ENCODE measurements at places on chromosomes 7 and 10.

DNA sequence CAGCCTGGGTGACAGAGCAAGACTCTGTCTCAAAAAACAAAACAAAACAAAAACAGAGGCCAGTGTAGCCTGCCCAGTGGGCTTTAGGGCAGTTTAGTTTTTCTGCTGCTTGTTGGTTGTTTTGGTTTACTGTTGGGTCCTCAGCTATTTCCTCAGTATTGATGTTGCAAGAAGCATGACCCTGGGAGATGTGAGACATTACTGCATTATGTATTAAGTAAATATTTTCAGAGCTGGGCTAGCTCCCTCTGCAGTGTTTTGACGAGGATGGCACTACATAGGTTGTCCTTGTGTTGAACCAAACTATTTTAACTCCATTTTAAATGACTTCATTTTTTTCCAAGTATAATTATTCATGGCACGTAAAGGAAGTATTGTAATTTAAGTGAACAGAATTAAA is 4.8 kb downstream of the AKAP9 start:
- no peak for DNase-seq

DNA sequence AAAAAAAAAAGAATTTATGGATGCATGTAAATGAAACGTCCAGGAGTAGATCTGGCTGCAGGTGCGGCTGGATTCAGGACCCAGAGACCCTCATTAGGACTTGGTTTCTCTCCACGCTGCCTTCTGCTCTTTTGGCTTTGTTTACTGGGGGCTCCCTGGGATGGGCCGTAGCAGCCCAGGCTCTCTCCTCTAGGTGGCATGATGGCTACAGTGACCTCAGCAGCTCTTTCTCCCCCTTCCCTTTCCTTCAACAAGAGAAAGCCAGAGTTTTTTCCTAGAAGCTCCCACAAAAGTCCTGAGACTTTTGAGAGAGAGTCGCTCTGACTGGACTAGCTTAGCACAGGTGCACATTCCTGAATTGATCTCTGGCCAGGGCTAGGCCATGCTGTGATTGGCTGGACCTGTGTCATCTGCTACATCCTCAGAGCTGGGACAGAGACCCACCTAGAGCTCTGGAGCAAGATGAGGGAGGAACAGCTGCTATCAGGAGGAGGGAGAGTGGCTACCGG is 67.8 kb upstream of the PDCD4 start:
- DNase-seq, result peak; percentile 36

GRCh38 chr10:89374713-89375141 is 3.1 kb upstream of the IFIT1B start:
- peak; percentile 56 for DNase-seq

DNA sequence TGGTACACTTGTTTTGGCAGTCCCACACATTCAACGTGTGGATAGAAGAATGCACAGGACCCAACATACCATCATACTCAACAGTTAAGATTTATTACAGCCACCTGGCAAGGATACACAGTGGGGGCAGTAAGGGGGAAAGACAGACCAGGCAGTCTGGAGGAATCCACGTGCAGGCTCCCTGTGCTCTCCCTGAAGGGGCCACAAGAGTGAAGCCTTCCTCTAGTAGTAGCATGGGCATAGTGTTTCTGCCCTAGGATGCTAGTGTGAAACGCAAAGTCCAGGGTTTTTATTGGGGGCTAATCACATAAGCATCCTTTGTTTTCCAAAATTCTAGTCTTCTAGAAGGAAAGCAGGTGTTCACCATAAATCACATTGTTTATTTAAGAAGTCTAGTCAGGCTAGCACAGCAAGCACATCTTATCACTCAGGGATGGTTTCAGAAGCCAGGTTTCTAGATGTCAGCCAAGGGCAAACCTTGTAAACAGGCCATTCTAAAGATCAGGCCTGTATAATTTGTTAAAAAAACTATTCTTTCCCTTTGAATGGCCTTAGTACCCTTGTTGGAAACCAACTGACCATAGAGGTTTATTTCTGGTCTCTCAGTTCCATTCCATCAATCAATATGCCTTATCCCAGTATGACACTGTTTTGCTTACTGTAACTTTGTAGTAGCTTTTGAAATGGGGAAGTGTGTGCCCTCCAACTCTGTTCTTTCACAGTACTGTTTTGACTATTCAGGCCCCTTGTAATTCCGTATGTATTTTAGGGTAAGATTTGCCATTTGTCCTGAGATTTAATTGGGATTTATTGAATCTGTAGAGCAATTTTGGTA is 12.4 kb upstream of the TFAM start:
- no peak for DNase-seq

GRCh38 chr7:133550145-133550544 is 297.3 kb downstream of the EXOC4 start:
- no peak for DNase-seq

DNA sequence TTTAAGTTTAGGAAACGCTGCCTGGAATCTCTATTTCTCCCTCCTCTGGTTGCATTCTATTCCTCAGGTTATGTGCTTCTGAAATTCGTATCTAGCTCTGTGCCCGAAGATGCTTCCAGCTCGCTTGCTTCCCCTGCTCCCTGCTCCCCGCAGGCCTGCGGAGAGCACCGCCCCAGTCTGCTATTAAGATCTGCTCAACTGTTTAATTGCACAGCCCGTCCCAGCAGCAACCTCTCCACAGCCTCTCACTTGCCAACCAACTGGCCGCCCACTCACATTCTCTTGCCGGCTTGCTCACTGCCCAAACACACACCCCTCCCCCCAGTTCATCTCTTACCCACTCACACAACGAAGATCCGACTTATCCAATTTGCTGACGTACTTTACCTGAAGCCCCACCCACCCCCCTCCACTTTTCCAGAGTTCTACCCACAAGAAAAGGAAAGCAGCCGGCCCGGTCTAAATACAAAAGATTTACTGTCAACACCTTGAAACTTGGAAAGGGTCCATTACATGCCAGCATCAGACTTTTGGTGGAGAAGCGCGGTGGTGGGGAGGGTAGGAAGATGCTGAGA is 167.3 kb upstream of the KLF14 start:
- no peak for DNase-seq

DNA sequence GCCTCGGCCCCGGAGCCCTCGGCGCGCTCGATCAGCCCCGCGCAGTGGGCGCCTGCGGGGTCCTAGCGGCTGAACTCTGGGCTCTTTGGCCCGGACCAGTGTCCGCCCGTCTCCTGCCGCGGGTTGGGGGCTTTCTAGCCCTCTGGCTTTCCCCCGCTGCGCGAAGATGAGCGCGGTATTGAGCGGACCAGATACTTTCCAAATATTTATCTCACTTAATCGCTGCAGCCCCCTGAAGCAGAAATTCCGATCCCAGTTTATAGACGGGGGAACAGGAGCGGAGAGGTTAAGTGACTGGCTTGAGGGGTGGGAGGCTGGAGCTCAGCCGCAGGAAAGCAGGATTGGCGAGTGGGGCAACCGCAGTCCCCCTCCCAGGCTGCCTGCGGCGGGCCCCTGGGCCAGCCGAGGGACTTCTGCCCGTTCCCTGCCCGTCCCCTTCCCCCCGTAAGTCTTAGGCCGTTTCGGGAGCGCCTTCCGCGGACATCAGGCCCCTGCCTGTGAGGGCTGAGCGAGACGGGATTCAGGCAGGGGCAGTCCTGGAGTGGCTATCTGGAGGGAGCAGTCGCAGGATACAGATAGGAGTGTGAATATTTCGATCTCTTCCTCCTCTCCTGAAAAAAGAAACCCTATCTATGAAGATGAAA is 565 bp downstream of the STRIP2 start:
- DNase-seq, result peak; percentile 44
